ENCODE measurements at places on chromosomes 12 and 14.

GRCh38 chr14:104460791-104461651 is 118.5 kb upstream of the C14orf180 start:
- DNase-seq, result no peak

DNA sequence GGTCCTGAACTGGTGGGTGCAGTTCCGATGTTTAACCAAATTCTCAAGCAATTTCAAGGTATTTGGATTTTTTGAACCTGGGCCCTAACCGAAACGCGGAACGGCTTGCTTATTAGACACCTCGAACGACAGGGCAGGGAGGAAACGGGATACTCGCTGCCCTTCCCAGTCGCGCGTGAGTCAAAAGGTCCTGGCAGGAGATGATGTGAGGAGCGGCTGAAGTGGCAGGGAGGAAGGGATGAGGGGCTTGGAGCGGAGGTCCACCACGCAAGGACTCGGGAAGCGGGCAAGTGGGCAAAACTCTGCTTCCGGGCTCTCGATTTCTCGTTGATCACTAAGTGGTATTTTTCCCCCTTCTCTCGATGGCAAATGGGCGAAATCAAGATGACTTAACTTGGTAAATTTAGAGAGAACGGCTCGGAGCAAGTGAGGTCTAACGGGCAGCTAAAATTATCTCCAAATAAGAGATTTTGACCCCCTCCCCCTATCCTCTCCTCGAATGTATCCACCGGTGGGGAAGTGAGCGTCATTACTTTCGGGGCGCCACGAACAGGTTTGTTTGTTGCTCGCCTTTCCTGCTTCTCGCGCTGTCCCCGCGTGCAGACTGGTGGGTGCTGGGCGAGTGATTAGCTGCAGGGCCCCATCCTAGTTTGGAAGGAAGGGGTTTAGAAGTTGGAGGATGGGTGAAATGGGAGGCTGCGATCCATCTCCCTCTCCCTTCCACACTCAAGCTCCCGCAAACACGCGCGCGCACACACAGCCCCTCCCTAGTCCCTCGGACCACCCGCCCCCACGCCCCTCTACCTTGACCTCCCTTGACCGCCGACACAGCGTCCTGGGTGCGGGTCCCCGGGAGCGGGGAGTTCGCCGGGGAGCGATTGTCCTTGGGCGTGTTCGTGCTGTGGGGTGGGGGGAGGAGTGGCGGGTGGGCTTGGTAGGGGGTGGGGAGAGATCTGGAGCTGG is 986 bp upstream of the NTF3 start:
- DNase-seq, result no peak

DNA sequence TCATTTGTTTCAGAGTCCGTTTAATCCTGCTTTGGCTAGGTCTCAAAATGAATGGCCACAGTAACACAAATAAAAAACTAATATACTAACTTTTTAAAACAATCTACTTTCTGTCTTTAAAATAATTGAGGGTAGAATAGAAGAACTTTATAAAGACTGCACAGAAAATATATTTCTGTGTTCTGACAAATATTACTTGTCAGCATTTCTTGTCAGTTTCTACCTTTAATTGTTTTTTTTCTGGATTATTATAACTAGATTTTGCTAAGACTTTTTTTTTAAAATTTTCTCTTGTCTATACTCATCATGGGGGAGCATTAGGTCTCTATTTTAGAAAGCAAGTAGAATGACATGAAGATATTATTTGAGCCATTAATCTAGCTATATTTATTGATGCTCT is 86.2 kb downstream of the RAD52 start:
- no peak for DNase-seq

- DNase-seq, result no peak
Observed at GRCh38 chr12:31605531-31605930, 14.6 kb upstream of the DENND5B start.

DNA sequence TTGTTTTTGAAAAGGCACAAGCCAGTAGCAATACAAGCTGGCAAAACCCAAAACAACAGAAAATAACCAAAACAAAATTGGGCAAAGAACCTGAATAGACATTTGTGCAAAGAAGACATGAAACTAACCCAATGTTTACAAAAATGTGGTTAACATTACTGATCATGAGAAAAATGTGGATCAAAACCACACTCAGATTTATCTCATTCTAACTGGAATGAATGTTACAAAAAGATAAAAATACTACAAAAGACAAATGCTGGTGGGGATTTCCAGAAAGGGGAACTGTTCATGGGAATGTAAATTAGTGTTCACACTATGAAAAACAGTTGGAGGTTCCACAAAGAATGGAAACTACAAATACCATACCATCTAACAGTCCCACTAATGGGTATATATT is 26.6 kb downstream of the ASCL4 start:
- no peak for DNase-seq

DNA sequence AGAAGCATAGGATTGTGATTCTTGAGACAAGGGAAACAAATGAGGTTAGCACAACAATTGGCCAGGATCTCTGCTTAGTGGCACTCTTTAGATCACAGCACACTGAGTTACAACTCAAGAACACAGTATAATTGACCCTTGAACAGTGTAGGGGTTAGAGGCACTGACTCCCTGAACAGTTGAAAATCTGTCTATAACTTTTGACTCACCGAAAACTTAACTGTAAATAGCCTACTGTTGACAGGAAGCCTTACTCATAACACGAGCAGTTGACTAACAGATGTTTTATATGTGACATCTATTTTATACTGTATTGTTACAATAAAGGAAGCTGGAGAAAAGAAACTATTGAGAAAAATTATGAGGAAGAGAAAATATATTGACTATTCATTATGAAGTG is 296.1 kb downstream of the RERGL start:
- DNase-seq, result no peak

Measured in cortex of kidney (tissue), 1 donor.